CD4-positive, CD25-positive, alpha-beta regulatory T cell (primary cell): ENCODE measurements at places on chromosomes 1 and 21.

- DNase-seq, result no peak
Measured at GRCh38 chr1:14681182-14681581, 82.7 kb downstream of the KAZN start.

DNA sequence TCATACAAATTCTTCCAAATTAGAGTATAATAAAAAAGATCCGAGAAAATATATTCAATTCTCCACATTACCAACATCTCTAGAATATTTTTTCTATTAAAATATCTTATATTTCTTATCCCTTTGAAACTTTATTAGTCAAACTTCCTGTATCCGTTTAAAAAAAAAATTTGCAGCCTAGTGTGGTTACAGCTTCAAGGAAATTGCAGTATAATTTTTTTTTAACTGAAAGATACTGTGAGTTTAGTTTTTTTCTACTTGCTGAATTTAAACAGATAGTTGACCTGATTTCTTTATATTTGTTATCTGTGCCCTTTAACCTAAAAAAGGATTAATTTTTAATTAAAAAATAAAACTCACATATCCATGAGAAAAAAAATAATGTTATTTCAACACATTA, 1.5 kb downstream of the RGS18 start:
- no peak for DNase-seq

- DNase-seq, result no peak
Measured at GRCh38 chr1:233695901-233696300, 82.0 kb downstream of the KCNK1 start.

- no peak for DNase-seq
Measured at GRCh38 chr1:18320051-18320450, 160.7 kb upstream of the KLHDC7A start.

GRCh38 chr21:33434770-33435360, 31.7 kb downstream of the IFNGR2 start:
- DNase-seq, result no peak

GRCh38 chr21:27704567-27705166, 737.8 kb upstream of the ADAMTS5 start:
- no peak for DNase-seq

DNA sequence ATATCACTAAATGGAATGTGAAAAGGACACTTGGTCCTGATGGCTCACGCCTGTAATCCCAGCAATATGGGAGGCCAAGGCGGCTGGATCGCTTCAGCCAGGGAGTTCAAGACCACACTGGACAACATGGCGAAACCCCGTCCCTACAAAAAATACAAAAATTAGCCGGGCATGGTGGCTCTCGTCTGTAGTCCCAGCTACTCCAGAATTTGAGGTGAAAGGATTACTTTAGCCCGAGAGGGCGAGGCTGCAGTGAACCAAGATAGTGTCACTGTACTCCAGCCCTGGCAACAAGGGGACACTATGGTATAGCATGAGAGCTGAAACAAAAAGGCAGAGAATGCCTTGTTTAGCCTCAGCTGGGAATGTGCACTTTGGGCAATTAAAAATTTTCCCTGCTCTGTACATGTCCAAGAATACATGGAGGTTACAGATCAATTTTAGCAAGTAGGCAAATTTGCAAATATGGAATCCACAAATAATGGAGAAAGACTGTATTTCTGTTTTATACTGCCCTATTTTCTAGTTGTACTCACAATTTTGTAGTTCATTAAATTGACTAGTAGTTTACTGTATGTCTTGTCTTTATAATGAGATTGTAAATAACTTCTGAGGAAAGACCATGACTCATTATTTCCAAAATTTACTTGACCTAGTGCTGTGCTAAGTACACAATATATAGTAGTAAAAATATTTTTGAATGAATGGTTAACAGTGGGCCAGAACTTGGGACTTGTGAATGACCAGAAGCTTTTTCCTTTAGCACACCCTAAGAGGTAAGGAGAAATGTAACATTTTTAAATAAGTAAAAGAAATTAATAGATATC, 2.0 kb upstream of the ANGEL2 start:
- no peak for DNase-seq

DNA sequence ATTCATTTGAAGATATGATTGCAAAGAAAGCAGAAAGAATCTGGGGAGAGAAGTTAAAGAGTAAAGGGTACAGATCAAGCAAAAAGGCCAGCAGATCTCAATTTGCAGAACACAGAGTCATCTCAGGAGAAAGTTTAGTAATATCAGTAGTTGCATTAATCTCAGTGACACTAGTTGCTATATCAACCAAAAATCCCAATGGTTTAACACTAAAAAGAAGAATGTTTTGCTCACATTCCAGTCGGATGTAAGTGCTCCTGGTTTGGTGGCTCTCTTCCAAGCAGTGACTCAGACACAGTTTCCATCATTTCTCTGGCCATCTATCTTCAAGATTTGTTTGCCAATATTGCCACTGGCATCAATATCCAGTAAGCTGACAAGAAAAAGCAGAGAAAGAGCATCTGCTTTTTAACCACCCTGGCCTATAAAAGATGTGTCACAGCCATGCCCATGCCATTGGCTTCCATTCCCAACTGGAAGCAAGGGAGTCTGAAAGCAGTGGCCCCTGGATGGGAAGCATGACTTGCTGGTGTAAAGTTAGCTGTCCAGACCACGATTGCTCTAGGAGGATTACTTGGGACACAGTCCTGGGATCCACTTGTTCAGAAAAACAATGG, 45.5 kb upstream of the AIM2 start:
- DNase-seq, result no peak

GRCh38 chr1:39238476-39238875, 34.0 kb downstream of the MACF1 start:
- no peak for DNase-seq

GRCh38 chr21:34803782-34804370, 135.1 kb downstream of the CLIC6 start:
- no peak for DNase-seq

- DNase-seq, result peak; percentile 61
Measured at GRCh38 chr1:204431310-204432184, 19.9 kb upstream of the PPP1R15B start.

GRCh38 chr1:204709021-204709420, 23.5 kb upstream of the LRRN2 start:
- DNase-seq, result no peak

- no peak for DNase-seq
Measured at GRCh38 chr1:43293896-43294760, 6.7 kb upstream of the TIE1 start.

- DNase-seq, result no peak
Measured at GRCh38 chr1:214791961-214792360, 189.0 kb downstream of the CENPF start.

DNA sequence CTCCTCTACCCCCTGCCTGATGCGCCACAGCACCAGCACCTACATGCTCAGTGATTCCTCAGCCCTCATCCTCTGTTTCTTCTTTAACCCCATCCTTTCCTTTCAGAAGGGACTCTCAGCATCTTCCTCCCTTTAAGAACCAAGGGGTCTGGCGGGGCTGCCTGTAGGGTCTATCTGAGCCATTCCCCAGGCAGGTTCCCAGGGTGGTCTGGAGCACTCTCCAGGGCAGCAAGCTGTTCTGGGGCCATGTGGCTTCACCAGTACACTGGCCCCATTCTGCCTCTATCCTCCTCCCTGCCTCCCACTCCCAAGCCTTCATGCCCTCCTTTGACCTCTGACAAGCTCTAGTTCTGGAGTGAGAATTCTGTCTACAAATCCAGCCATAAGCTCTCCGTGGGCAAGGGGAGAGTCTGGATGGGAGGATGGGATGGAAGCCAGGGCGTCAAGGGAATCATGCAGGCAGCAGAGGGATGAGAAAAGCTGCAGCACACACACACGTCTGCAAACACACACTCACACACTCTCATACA, 10.4 kb downstream of the BATF3 start:
- no peak for DNase-seq

DNA sequence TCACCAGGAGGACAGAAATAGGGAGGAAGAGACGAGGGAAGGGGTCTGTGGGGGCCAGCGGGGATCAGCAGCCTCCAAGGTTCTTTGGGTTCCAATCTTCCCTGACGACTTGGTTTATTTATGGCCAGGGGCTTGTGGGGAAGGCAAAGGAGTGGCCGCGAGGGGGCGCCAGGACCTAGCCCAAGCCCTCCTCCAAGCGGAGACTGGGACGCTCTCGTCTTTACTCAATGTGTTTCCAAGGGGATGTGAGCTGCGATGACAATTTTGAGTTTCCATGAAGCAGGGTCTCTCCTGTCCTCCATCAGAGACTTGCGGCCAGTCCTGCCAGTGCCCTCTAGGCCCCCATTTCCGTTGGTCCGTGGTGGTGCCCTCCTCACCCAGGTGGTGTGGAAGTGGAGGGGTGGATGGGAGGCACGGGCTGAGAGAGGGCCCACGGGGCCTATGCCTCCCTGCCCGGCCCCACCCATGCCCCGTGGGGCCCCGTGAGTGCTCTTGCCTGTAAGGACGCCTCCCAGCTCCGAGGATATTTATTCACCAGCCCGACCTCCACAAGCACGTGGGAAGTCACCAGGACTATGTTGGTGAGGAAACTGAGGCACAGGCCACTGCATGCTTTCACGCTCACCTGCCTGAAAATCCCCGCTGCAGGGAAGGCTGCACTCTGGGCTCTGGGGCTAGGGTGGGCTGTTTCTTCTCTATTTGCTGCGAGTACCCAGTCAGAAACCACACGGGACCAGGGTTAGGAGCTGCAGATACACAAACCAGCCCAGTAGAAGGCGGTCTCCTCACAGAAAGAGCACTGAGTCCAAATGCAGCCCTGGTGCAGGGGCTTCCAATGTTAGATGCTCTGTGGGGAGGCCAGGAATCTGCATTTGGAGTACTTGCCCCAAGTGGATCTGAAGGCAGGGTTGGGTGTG, 26.5 kb downstream of the DMRTB1 start:
- peak; percentile 23 for DNase-seq

DNA sequence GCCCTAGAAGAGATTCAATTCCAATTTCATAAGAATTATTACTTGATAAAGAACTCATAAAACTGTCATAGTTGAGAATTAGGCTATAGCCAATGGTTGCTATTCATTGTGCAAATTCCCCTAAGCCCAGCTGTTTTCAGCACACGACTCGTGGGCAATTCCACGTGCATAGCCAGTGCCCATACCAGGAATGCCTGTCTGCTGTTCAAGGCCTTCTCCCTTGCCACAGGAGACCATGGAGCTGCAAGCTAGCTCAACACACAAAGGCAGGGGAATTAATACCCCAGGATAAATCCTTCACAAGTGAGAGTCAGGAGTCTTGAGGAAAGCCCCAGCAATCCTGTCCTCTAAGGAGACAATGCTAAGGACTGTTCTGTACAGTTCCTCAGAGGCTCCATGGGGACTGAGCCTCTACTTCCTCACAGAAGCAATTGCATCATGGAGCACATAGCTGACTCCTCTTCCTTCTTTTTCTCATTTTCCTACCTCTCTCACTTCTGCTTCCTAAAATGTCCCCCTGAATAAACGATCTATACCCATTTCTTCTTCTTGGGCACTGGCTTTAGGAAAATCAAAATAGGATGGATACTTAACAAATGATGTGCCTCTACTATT, 19.1 kb upstream of the CHRM3 start:
- DNase-seq, result no peak

DNA sequence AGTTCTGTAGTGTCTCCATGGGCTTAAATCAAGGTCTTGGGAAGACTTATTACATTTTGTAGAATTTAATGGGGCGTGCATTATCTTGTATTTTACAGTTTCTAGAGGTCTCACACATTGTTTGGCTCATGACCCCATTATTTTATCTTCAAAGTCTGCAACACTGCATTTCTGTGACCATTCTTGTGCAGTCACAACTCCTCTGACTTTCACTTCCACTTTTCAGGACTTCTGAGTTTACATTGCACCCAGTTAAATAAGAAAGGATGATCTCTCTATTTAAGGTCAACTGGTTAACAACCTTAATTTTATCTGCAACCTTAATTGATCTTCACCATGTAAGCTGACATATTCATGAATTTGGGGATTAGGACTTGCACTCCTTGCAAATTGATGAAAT, 1186.6 kb downstream of the MRPL39 start:
- DNase-seq, result no peak

DNA sequence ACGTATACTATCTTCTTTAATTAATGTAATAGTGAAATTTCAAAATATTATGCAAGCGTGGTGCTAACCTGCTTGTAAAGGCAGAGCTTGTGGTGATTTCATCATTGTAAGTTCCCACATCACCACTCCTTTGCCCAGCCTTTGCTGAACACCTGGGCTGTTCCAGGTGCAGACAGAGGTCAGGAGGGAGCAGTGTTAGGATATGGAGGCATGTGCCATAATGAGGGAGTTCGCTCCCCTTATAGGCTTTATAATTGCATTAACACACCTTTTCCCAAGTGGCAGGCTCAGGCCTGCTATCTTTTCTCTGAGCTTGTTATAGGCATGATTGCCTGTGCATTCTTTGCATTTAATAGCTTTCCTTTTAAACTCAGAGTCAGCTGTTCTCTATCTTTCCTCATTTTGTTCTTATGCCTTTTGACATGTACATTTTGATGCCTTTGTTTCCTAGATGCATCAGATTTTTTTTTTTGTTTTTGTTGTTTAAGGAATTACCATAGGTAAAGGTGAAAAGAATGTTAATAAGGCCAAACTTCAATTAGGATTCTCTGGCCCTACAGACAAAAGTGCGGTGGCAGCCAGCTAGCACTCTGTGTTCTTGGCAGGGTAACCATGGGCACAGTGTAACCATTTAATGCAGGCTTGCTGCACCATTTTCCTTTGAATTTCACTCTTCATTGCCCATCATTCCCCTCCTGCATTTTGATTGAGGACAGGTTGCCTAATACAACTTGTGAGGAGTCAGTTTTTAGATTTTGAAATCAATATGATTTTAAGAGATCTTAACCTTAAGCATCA, 12.6 kb downstream of the NPL start:
- DNase-seq, result no peak

GRCh38 chr1:40363721-40364120, 9.8 kb upstream of the SMAP2 start:
- no peak for DNase-seq

- DNase-seq, result no peak
Measured at GRCh38 chr1:55723001-55723400, 507.8 kb upstream of the USP24 start.

DNA sequence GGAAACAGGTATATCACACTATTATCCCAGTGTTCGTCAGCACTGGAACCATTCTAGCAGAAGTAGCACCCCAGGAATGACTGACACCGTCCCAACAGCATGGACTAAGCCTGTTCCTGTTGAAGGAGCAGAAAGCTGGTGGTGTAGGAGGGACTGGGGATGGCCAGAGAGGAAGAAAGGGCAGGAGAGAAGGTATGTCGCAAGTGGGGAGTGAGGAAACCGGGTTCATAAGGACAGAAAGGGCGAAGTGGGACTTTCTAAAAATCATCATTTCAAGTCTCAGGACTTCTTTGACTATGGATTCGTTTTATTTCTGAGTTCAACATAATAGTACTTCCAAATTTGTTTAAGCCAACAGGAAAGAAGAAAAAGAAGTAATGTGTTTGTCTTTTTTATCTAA, 19.7 kb upstream of the MX1 start:
- DNase-seq, result no peak

- DNase-seq, result no peak
Measured at GRCh38 chr1:2322065-2322571, 69.2 kb downstream of the MORN1 start.

GRCh38 chr1:183993132-183993531, 44.4 kb downstream of the COLGALT2 start:
- no peak for DNase-seq
